ENCODE measurements at places on chromosomes 12 and 14.

- no peak for DNase-seq
These were observed 16.3 kb downstream of the TESPA1 start for GRCh38 chr12:54968181-54968730.

DNA sequence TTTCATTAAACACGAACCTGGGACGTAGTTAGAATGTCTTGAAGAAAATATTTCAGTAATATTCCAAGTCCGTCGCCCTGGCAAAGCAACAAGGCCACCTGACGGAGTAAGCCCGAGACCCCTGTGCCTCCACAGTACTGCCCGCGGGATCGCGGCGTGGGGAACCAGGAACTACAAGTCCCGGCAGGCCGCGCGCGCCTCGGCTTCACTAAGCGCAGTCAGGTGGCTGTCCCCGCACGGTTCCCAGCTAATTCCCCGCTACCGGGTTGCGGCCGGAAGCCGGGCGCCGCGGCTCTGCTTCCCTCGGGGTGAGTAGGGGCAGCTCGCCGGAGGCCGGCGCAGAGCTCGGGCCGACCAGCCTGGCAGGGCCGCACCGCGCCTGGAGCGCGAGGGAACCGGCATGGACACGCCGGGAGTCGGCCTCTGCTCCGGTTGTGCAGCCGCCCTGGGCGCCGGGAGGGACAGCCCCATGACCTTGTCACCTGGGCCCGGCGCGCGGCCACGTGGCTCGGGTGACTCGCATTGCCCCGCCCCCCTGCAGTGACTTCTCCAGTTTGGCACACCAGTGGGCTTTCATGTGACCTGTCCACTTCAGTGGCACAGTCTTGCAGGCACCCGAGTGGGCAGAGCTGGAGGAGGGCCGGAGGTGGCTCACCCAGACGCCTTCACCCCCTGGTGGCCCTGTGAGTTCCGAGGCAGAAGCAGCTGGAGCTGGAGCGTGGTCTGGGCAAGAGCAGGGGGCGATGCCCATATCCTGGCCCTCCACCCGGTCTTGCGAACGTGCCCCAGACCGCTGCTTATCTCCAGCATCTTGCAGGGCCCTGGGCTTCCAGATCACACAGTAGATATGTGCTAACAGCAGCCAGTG is at the start of gene ADCK1:
Gene ADCK1 (plus strand): TSS at position 247 of the 868 bp plus-strand sequence. CDS start 18,870 bp downstream, outside the sequence.
- peak; percentile 92 for DNase-seq

- no peak for DNase-seq
These were observed 24.3 kb downstream of the UBR7 start for GRCh38 chr14:93231129-93231979.

- DNase-seq = no peak
These were observed 363.8 kb upstream of the TMEM132C start for GRCh38 chr12:127903146-127903545.

DNA sequence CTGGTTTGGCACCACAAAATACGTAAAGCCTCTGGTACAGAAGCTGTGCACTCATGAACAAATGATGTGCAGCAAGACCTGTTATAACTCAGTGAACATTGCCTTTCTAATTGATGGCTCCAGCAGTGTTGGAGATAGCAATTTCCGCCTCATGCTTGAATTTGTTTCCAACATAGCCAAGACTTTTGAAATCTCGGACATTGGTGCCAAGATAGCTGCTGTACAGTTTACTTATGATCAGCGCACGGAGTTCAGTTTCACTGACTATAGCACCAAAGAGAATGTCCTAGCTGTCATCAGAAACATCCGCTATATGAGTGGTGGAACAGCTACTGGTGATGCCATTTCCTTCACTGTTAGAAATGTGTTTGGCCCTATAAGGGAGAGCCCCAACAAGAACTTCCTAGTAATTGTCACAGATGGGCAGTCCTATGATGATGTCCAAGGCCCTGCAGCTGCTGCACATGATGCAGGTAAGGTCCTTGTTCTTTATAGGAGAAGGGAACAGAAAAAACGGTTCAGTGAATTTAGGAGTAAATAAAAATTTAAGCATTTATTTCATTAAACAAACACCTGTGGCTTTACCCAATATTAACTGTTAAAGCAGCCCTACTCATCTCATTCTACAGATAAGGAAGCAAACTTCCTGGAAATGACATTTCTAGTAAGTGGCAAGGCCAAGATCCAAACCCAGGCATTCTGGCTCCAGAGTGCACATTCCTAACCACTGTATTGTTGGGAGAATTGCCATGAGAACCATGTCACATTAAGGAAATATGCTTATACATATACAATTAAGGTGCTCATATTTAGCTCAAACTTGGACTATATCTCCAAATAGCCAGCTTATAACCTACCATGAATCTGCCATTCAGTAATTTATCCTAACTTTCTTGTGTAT is 11.7 kb downstream of the COCH start:
- no peak for DNase-seq

DNA sequence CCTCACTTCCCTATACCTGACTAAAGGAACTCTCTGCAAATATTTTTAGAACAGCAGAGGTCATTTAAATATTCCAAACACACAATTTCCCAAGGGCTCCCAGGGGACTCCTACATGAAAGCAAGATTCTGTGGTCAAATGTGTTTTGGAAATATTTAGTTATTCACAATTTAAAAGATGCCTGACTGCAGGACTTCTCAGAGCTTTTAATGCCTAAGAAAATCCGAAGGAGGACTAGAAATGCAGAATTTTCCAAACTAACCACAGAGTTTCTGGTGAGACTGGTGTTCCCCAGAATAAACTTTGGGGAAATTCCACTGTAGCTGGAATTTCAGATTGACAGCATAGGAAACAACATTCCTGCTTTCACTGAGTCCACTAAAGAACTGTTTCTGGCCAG is 84.8 kb upstream of the MAP1LC3B2 start:
- DNase-seq = no peak

- DNase-seq = no peak
These were observed 576.7 kb downstream of the SLC16A7 start for GRCh38 chr12:60172266-60173211.

GRCh38 chr12:52005903-52006703 is 643 bp upstream of the TAMALIN start:
- no peak for DNase-seq

DNA sequence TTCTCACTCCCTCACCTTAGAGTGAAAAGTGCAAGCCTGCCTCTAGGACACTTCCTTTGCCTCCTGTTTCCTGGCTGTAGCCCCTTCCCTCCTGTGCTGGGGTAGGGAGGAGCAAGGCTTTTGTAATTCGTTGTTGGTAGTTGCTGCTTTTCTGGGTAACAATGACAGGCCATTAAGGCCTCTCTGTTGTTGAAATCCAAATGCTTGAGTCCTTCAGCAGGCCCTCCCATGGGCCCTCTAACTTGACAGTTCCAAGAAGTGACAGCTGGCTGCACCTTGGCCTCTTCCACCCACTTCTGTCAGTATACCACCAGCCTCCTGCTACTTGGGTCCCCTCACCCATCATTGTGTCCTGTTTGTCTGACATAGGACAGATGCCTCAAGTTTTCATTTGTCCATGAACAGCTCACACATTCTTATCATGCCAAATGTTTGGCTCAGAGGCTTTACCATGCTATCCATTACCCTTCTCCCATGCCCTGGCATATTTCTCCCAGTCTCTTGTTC is 103.7 kb upstream of the PDE3A start:
- DNase-seq = no peak

- no peak for DNase-seq
These were observed 25.2 kb downstream of the PMCH start for GRCh38 chr12:102172436-102172835.

- DNase-seq = no peak
These were observed 508.5 kb downstream of the FUT8 start for GRCh38 chr14:65920996-65921395.

GRCh38 chr14:43166163-43166562 is 1340.9 kb downstream of the FSCB start:
- DNase-seq = no peak

GRCh38 chr14:96901227-96901626 is 104.0 kb downstream of the VRK1 start:
- no peak for DNase-seq

GRCh38 chr12:108551535-108551934 is 9.4 kb downstream of the SART3 start:
- DNase-seq = no peak

DNA sequence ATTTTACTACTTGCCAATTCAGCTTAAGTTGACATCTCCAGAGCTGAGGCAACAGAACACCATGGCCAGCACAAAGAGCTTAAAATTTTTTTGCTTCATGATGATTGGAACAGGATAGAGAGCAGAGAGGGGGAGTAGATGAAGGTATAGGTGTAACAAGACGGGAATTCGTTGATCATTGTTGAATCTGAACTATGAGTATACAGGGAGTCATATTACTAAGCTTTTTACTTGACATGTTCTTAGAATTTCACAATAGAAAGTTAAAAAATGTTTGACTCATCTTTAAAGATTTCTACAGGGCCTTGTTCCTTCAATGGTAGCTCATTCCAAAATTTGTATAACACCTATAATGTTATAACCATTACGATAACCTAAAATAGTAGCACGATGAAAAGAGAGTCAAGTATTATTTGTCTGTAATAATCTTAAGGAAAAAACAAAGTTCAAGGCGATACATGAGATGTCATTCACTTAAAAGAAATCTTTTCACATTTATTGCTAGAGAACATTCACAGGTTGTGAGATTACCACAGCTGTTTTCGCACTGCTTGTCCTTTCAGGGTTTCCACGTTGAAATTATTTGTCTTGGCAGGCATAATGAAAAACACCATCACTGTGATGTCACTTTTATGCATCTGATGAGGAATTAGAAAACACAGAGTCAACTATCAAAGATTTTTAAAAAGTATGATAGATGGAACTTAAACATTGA is 33.9 kb downstream of the SPX start:
- no peak for DNase-seq

DNA sequence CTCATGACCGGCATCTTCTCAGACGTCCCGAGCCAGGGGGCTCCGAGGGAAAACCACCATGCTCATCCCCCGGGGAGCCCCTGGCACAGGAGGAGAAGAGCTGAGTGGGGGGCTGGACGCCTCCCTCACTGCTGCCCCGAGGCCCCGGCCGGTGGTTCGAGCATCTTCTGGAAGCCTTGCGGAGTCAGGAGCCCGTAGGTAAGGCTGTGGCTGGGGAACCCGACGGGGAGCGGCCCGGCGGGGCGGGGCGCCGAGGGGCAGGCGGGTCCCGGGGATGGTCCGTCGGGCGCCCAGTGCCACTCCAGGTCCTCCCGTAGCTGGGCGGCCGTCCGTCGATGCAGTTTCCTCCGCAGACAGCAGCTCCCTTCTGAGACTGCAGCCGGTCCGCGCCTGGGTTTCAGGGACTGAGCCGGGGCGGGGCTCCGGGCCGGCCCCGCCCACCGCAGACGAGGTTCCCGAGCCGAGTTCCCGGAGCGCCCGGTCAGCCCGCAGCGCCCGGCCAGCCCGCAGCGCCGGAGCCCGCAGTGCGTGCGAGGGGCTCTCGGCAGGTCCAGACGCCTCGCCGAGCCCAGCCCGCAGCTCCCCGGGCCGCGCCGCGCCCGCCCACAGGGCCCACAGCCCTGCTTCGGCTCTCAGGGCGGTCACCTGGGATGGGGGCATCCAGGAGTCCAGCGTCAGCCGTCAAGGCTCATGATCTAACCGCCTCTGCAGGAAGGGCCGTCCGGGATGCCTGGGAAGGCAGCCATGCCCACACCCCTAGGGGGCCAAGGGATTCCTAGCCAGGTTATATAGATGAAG is at the start of gene PGF:
Gene PGF (minus strand): TSS at position 369 of the 798 bp plus-strand sequence. CDS start 355 bp downstream, at position 14.
- DNase-seq = peak; percentile 80

GRCh38 chr12:106766393-106766826 is 8.1 kb upstream of the RIC8B start:
- no peak for DNase-seq

DNA sequence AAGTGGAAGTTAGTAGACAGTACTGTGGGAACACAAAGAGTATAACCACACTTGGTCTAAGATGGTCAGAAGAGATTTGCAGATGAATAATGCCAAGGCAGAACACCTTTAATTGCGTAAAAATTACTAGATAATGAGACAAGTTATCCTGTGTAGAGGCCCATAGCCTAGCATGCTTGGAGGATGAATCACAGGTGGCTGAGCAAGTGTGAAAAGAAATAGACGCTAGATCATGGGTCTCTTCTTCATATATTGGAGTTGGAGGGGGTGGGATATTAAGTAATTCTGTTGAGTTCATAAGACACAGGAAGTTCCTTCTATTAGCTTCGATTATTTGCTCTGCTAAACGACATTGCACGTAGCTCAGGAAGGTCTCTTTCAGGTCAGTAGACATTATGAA is 454.3 kb upstream of the LMO3 start:
- no peak for DNase-seq

DNA sequence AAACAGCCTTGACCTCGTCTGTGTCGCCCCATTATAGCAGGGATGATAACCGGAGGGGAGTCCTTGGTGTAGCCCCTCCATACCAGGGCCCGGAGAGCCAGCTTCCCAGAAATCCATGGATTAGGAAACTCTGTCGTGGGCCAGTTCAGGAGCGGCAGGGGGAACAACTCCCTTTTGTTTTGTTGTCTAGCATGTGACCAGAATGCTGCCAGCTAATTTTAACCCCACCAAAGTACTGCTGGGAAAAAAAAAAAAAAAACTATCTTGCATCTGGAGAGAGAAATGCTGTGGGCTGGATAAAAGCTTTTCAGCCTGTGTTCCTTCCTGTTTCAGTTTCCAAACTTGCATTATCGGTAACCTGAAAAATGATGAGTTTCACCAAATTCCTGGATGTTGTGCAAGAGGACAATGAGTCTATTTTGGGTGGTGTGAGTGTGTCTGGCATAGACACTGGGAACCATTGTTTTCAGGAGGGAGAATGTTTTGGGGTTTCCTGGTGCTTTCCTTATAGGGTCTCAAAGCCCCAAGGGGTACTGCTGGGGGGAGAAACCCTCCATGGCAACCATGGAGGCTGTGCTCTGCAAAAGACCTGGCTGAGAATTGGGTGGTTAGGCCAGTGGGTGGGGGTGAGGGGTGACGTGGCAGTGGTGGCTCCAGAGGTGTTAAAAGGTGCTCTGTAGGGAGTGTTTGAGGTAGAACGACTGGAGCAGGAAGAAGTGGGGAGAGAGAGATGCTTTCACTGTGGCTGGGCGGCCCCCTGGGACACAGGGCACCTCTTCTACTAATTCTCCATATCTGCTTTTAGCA is 14.9 kb upstream of the IRF2BPL start:
- no peak for DNase-seq

- DNase-seq = no peak
These were observed 8.0 kb downstream of the ETV6 start for GRCh38 chr12:11657511-11657910.

GRCh38 chr14:94914191-94914590 is 144.3 kb upstream of the GSC start:
- no peak for DNase-seq

DNA sequence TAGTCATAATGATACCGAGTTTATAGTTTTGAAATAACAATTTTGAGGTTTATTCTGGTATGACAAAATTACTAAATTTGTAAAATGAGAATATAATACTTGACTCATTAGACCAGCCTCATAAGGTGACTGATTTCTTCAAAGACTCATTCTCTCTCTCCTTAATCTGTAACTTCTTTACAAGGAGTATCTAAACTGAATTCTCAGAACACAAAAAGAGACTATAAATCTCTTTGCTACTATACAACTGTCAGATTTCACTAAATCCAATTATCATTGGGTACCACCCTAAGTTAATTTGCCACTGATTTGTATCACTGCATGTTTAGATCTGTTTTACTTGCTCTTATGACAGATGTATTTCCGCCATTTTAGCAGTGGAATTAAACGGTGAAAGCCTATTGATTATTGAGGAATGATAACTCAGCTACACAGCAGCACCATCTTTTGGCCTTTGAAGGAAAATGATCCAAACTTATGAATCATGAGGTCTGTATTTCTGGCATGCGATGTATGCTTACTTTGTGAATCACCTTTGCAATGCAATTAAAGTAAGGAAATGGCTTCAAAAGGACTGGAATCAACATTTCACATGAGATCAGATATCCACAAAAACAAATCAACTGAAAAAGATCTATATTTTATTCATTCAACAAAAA is 161.2 kb downstream of the RERGL start:
- no peak for DNase-seq

- DNase-seq = no peak
These were observed 215.2 kb downstream of the ANO6 start for GRCh38 chr12:45431126-45431525.
